Karpas-422 (cell line): ENCODE measurements at places on chromosomes 3 and 15.
A peak's percentile ranks its signal among the peaks of the same experiment; 100 is the strongest.

DNA sequence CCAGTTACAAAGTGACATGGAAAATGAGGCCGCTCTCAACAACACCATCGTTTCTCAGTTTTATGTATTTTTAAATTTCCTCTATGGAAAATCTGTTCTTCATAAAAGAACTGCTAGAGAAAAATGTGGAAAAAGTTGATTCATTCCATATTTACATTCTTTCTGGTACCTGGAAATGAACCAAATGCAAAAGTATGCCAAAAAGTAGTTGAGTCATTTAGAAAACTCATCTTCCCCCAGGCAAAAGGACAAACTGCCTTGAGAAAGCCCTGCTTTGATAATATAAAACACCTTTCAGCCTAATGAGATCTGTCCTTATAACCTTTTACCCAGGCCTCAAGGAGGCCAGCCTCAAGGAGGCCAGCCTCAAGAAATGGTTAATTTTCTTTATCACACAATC is 283.0 kb upstream of the VEPH1 start:
- no peak for DNase-seq

GRCh38 chr3:139113231-139113992 is 68.7 kb upstream of the PRR23C start:
- no peak for DNase-seq

DNA sequence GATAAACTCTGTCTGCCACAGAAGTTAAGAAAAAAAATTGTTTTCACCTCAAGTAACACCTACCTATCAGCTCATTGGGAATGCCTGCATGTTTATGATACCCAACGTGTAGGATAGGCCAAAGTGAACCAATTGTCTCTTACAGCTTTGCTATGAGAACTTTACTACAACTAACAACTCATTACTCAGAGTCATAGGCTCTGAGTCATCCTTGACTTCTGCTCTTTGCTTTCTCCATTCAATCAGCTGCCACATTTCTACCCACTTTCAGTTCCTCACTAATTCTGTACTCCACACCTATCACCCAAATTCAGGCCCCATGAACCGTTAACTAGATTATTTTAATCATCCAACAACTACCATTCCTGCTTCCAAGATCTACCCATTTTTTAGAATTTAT is 843.9 kb downstream of the TUSC7 start:
- no peak for DNase-seq

DNA sequence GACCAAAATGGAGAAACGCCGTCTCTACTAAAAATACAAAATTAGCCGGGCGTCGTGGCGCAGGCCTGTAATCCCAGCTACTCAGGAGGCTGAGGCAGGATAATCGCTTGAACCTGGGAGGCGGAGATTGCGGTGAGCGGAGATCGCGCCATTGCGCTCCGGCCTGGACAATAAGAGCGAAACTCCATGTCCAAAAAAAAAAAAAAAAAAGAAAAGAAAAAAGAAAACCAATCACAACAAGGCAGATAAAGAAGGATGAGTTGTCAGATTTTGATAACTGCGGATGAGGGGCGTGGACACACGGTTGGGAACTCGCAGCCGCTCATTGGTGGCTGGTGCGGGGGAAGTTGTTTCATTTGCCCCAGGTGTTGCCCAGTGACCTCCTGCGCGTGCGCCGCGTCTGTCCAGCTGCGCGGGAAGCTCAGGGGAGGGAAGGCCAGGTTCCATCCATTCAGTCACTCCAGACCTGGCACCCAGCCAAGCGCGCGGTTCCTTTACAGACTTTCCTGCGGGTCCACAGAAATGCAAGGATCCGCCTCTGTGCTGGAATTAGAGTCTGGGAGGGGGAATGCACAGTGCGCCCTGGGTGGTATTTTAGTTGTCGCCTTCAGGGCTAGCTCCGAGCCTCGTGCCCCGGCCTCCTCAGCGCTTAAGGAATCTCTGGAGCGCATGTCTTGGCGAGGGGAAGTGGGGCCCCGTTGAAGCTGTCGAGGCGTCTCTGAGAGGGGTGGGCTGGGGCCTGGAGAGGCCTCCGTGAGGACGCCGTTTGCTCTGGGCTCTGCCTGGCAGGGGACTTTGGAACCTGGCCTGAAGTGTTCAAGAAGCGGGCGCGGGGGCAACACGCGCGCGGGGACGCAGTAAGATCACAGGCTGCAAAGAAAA is 708 bp upstream of the GCHFR start:
- peak; percentile 67 for DNase-seq

- DNase-seq = no peak
Measured at GRCh38 chr3:58417075-58417474, 16.6 kb downstream of the PDHB start.

GRCh38 chr15:50945725-50946124 is 37.2 kb downstream of the AP4E1 start:
- no peak for DNase-seq

GRCh38 chr3:38743043-38743442 is 73.0 kb downstream of the SCN10A start:
- no peak for DNase-seq

- DNase-seq = no peak
Measured at GRCh38 chr15:100090411-100090810, 251.4 kb downstream of the ADAMTS17 start.

DNA sequence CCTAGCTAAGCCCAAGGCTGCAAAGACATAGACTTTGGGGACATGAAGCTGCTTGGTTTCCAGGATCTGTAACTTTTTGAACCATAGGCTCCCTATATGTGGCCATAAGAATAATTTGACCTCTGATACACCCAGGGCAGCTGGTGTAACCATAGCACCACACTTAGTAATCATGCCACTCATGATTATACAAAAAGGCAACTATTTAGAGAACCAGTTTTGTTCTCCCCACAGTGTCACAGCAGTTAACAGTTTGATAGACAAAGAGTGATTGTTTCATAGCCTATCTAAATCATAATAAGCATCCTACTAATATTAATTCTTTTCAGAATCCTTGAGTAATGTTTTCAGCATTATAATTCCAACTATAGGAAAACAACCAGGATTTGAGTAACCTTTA is 334.9 kb downstream of the NEK10 start:
- DNase-seq = no peak

- DNase-seq = peak; percentile 56
Measured at GRCh38 chr3:2303566-2303965, 204.9 kb downstream of the CNTN4 start.

GRCh38 chr3:115623044-115623868 is at the start of gene GAP43:
Gene GAP43, plus strand, starts transcription at chr3:115623510. Its CDS starts 180 bp downstream, at chr3:115623690.
- no peak for DNase-seq

GRCh38 chr3:30141927-30142326 is 464.5 kb upstream of the TGFBR2 start:
- no peak for DNase-seq

GRCh38 chr15:37136666-37137065 is 36.3 kb upstream of the MEIS2 start:
- no peak for DNase-seq

GRCh38 chr3:46981932-46982471 is 2.5 kb downstream of the NBEAL2 start:
- no peak for DNase-seq

DNA sequence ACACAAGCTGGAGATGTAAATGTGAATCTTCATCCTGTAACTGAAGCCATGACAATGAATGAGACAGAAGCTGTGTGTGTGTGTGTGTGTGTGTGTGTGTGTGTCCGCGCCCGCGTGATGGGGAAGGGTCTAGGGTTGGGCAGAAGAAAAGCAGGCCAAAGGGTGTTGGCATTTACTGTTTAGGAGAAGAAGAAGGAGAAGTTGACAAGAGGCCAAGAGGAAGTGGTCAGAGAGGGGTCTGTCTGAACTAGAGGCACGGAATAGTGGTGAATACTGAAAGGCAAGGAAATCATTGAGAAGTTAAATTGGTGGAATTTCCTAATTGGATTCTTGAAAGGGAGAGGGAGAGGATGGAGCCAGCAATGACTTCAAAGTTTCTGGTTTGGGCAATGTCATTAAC is 5.6 kb upstream of the NCEH1 start:
- DNase-seq = no peak

DNA sequence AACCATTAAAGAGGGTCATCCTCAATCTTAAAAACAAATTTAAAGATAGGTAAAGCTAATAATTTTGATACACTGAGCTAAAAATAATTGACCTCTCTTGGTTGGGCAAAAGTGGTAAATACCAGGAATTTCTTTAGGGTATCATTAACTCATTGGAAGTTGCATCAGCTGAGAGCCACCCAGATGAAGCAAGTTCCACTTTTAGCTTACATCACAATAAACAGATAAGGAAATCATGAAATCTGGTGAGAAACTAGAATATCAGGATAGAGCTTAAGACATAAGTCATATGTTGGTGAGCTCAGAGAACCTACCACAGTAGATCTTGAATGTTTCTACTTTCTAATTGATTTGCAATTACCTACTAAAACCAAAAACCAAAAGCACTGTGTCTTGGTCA is 97.4 kb upstream of the SLC2A2 start:
- DNase-seq = no peak

- DNase-seq = no peak
Measured at GRCh38 chr3:32224016-32224516, 14.4 kb upstream of the CMTM8 start.

- no peak for DNase-seq
Measured at GRCh38 chr3:196360586-196360985, 22.4 kb upstream of the TM4SF19 start.

GRCh38 chr15:94026458-94027304 is 204.7 kb upstream of the MCTP2 start:
- DNase-seq = no peak
